ENCODE measurements at places on chromosomes 5 and 9.

GRCh38 chr9:117864385-117865057 lies 160.3 kb downstream of the TLR4 start:
- no peak for DNase-seq

GRCh38 chr5:113378081-113378480 lies 56.7 kb downstream of the TSSK1B start:
- DNase-seq = peak; percentile 29

GRCh38 chr9:94746541-94747370 lies 20.3 kb downstream of the AOPEP start:
- DNase-seq = no peak

GRCh38 chr5:123452401-123452800 lies 29.2 kb upstream of the CEP120 start:
- DNase-seq = no peak

DNA sequence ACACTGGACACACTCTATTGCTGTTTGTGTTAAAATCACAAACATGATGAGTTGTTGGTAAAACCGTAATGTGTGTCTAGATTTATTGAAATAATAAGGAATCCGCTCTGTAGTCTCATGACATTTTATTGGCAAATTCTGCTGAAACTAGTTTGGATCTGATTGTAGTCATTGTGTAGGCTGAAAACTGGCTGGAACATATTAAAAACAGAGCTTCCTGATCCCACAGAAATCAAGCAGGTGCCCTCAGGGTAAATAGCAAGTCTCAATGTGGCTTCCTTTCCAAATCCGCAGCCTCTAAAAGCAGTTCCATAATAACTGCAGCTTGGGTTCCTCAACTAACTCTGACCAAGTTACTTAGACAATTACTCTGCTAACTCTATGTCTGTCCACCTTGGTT lies 427.5 kb upstream of the KIF2A start:
- DNase-seq = no peak

DNA sequence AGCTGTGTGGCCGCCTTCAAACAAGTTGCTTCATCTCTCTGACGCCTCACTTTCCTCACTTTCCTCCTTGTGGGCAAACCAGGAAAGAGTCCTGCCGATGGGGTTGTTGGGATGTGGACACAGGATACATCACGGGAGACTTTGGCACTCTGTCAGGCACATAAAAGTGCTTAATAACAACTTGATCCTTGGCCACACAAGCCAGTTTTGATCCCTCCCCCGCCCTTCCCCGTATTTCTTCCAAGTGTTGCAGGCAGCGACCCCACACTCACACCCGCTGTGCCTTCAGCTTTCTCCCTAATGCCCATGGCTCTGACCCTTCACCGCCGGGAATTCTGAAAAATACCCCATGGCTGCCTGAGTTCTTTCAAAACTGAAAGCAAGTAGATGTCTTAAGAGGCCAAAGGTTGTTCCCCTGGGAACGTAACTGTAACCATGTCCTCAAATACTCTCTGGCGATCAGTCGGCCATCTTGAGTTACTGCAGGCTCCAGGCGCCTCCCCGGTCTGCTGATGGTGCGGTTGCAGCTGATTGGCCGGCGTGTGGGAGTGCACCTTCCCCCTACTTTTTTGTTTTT lies 59.8 kb downstream of the ARHGEF37 start:
- no peak for DNase-seq

- DNase-seq = no peak
Observed at GRCh38 chr5:140111859-140112551, 1.9 kb upstream of the PURA start.

DNA sequence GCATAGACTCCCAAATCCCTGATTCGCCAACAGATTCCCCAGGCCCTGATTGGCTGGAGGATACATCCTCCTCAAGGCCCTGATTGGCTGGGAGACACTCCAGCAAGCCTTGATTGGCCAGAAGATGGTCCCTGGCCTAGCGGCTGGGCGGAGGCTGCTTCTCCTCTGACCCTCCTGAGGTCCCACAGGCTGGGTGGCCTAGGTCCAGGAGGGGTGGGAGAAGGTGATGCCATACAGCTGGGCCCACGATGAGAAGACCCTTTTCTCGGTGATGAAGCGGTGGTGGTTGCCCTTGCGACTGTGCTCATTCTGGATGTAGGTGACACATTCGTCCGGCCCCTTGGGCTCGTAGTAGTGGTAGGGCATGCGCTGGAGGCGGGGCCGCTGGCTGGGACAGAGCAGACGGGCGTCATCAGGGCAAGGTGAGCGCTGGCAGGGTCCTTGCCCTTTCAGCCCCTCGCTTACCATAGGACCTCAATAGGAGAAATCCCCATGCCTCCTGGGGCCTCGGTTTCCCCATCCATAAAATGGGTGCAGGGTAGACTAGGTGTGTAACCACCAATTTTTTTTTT lies 9.0 kb upstream of the AK1 start:
- no peak for DNase-seq

DNA sequence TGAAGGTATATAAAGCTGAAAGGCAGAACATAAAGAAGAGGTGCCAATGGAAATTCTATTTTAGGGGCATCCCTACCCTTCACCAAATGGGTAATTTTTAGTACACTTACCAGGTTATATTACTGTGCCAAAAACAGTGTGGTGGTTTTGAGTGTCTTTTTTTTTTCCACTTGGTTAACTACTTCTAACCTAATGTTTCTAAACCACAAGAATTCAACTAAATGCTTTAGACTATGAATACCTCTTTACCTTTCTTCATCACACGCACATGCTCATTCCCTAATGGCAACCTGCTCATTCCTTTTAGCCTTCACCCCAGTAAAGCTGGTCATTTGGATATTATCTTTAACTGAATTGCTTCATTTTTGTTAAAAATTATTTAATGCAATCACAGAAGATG lies 215.6 kb downstream of the PIK3R1 start:
- no peak for DNase-seq

DNA sequence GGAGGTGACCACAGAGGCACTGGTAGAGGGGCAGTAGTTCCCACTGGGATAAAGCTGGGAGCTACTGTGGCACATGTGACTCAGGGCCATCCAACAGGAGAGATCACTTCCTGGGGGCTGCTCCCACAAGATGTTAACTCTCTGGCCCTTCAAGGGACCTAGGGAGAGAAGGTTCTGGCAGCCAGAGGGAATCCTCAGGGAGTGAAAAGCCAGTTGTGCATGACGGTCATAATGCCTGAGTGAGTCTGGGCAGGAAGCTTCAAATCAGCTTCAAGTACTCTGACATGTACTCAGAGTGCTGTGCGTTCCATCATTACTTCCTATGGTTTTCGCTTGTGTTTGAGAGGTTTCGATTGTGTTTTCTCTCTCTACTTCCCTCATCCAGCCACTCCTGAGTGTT lies 388.5 kb downstream of the GABRG2 start:
- no peak for DNase-seq

GRCh38 chr5:127299678-127300077 lies 9.1 kb downstream of the MEGF10 start:
- DNase-seq = no peak

GRCh38 chr5:43215073-43215631 lies 23.1 kb downstream of the NIM1K start:
- no peak for DNase-seq

DNA sequence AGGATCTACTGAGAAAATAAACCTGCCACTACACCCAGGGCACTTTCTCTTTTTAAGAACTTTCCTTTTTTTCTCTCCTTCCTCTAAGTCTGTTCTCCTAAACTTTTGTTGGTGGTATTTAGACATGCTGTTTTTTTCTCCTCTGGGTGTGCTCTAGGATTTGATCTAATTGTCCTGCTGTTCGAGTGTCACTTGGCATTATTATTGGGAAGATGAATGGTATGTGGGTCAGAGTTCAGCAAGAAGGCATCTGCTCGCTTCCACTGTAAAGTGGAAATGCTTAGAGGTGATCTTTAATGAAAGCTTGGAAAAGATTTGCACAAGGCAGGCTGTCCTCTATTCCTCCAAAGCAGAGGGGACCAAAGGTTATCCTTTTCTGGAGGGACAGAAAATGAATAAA lies 1.3 kb upstream of the PLPPR1 start:
- DNase-seq = no peak

GRCh38 chr9:107345327-107345726 lies 62.2 kb downstream of the RAD23B start:
- no peak for DNase-seq

DNA sequence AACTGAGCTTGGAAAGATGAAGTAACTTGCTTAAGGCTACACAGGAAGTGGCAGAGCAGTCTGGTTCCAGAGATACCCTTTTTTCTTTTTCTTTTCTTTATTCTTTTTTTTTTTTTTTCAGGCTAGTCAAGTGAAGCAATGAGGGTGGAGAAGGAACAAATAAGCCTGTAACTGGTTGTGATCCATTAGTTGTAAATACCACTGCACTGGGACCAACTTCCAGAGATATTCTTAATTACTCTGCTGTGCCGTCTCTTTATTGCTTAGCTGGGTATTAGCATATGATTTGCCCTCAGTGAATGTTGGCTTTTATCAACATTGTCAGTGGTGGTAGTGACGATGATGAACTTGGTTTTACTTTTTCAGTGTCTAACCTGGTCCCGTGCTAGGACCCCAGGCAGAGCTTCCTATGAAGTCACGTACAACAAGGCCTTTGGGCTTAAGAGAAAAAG lies 26.7 kb downstream of the LNPEP start:
- no peak for DNase-seq

GRCh38 chr9:114880291-114880745 lies 50.1 kb downstream of the TNFSF8 start:
- DNase-seq = no peak

DNA sequence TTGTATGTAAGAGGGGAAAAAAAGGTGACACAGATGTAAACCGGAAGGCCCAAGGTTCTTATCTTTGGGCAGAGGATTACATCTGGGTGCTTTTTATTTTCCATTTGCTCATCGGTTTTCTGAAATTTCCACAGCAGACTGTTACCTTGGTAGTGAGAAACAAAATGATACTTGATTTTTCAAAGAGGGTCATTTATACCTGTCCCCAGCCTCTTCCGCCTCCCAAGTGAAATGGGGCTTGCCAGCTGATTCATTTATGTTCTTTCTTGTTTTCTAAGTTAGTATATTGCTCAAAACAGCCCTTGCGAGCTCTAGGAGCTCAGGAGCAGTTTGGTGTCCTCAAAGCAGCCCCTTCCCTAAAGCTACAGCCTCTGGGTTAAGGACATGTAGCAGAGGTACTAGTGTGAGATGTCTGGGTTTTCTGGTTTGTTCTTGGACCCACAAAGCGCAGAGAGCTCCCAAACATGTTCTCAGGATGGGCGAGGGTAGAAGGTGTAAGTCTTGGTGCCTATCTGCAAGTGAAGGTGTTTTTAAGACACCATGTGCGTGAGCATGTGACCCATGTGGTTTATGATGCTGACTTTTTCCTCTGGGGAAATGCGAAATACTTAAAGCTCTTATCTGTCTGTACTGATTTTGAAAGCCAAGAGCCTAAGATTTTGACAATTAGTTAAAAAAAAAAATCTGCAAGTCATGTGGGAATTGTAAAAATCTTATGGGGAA lies 38.3 kb downstream of the DAPK1 start:
- DNase-seq = peak; percentile 78

- DNase-seq = no peak
Observed at GRCh38 chr5:158869854-158870253, 229.9 kb downstream of the EBF1 start.

GRCh38 chr5:168528521-168529373 lies at the start of gene FBLL1:
FBLL1 (plus strand) TSS chr5:168529305; CDS start chr5:168529505, 200 bp downstream.
- DNase-seq = peak; percentile 6

Measured in activated CD4-positive, alpha-beta T cell treated with anti-CD3 and anti-CD28 coated beads, Interleukin-2, Interleukin-4, amounts not matched to agents 100 ng/mL and 50 ng/mL, durations not matched to agents 16 hours and 8 hours (primary cell).